ENCODE measurements at places on chromosomes 5 and 9.

DNA sequence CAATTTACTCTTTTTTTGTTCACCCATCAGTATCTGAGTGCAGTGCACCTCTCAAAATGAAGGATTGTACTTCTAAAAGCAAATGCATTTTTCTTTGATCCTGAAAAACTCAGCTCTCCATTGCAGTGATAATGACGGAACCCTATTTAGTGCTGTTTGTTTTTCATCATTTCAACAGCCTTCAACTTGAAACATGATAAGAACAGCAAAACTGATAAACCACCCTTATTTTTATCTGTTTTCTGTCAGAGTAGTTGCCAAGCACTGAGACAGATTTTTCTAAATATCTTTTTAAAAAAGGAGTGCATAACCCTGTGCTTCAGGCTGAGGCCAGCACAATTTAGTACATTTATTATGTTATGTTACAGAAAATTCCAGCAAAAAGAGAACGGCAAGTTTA, 549.8 kb upstream of the DMAC1 start:
- no peak for DNase-seq

GRCh38 chr5:143146161-143146560, 257.3 kb downstream of the NR3C1 start:
- no peak for DNase-seq

DNA sequence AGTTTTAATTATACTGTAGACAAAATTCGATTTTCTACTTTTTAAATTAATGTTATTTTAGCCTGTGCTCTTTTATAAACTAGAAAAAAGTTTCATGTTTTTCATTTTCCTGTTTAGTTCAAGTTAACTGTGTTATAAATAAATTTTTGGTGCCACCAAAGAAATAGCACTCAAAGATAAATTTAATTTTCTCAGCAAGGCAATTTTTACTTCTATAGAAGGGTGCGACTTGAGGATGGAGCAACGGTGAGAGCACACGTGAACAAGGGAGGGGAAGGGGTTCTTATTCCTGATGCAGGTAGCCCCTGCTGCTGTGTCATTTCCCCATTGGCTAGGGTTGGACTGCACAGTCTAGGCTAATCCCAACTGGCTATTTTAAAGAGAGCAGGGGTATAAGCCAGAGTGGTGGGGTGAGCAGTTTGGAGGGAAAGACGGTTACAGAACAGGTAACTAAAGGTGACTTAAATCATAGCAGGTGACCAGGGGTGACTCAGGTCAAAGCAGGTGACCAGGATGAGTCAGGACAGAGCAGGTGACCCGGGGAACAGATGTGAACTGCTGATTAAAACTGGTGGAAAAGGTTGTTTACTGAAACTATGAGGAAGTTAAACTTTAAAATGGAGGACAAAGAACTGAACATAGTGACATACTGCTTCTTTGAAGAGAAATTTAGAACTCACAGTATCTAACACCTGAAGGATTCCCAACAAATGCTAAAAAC, 104.6 kb upstream of the GPBP1 start:
- no peak for DNase-seq

- no peak for DNase-seq
Observed at GRCh38 chr5:38424148-38425060, 132.0 kb downstream of the LIFR start.

- no peak for DNase-seq
Observed at GRCh38 chr5:174318578-174318977, 273.1 kb downstream of the NSG2 start.

GRCh38 chr5:58148254-58148775, 311.6 kb downstream of the PLK2 start:
- DNase-seq, result no peak

GRCh38 chr5:105730982-105731381, 1939.8 kb downstream of the EFNA5 start:
- no peak for DNase-seq

DNA sequence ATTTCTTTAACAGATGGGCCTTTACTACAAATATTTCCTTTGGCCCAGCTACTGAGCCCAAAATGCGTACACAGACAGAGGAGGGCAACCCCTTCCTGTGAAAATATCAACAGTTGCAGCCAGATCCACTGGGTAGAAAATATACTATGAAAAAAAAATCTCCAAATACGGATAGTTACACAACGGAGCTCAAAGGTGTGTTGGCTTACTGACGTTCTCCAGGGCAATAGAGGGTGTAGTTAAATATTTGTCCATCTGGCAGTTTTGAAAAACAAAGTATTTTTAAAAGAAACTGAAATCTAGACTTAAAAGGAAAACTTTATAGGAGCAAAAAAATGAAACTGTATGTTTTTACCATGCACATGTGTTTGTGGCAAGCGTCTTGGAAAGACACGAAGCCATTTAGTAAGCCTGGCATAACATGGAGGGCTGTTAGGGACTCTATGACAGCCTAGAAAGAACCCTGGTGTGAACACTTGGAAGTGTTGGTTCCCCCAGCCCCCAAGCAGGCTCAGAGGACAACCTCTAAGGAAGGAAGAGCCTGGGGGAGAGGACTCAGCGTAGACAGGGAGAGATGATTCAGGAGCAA, 157.8 kb upstream of the TRPM3 start:
- DNase-seq, result no peak
